ENCODE measurements at places on chromosomes 16 and 17. TPM values are rescaled to one million over a fixed set of nuclear protein-coding genes. Genes with fewer than 3 reads are reported as not detected.

Gene CDH13
- total RNA-seq = not detected

Gene EFNB3
- not detected for total RNA-seq

Gene NAT9
- 28.6 TPM for total RNA-seq

Gene FA2H
- total RNA-seq = not detected

Gene CD300A
- 6.8 TPM for total RNA-seq

Gene CDH15
- total RNA-seq = not detected

Gene KRTAP2-2
- not detected for total RNA-seq

Gene WDR81
- 57.9 TPM for total RNA-seq

DNA sequence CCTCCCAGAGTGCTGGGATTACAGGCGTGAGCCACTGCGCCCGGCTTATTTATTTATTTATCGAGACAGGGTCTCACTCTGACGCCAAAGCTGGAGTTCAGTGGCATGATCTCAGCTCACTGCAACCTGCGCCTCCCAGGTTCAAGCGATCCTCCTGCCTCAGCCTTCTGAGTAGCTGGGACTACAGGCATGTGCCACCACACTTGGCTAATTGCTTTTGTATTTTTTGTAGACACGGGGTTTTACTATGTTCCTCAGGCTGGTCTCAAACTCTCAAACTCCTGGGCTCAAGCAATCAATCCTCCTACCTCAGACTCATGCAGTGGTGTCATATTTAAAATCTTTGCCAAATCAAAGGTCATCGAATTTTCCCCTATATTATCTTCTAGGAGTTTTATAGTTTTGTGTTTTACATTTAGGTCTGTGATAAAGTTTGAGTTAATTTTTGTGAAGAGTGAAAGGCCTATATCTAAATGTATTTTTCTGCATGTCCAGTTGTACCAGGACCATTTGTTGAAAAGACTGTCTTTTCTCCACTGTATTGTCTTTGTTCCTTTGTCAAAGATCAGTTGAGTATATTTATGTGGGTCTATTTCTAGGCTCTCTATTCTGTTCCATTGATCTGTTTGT is 47.1 kb downstream of the NACA2 start:
- DNase-seq = no peak
- H3K4me1 ChIP-seq = no peaks in the 10 kb centered on the region
- H3K4me3 ChIP-seq = no peak overlapping the region
- no peaks in the 10 kb centered on the region for H3K36me3 ChIP-seq

DNA sequence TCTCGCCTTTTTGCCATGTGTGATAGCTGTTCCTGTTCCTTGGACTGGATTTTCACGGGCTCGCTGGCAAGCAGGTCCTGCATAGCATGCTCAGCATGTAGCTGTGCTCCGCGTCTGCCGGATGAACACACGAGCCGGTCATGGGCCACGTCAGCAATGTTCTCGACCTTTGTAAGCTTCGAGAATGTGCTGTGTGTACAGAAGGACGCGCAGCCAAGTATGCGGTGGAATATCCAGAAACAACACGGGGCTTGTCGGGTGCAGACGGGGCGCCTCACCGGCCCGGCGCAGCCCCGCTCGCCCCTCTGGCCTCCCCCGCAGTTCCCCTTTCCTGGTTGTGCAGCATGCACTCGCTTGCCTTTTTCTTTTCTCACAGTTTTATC is 42.2 kb downstream of the RPTOR start:
- H3K4me1 ChIP-seq = peaks cover 62% of the 10 kb centered on the region
- no peaks in the 10 kb centered on the region for H3K27me3 ChIP-seq
- DNase-seq = no peak
- peak overlapping the region; percentile 86 for H3K27ac ChIP-seq
- peak overlapping the region; percentile 33 for H3K4me3 ChIP-seq

DNA sequence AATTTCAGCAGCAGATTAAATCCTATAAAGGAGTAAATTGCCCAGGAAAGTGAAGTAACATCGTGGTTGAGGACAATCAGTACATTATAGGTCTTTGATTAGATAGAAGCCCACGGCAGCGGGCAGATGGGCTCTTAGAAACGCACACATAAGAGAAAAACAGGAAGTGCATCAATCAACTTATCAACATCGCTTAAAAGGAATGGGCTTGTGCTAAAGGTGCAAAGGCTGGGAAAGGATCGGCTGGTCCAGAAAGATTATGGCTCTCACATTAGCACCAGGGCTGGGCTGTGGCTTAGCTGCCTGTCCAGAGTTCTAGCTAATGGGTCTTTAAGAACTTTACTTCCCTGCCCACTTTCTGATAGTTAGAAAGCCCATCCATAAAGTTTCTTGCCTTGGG is 292.0 kb upstream of the TNRC6C start:
- peak; percentile 29 for DNase-seq
- H3K27ac ChIP-seq = peak overlapping the region; percentile 98
- no peaks in the 10 kb centered on the region for H3K27me3 ChIP-seq
- peaks cover 51% of the 10 kb centered on the region for H3K4me1 ChIP-seq
- H3K4me3 ChIP-seq = peak overlapping the region; percentile 77

DNA sequence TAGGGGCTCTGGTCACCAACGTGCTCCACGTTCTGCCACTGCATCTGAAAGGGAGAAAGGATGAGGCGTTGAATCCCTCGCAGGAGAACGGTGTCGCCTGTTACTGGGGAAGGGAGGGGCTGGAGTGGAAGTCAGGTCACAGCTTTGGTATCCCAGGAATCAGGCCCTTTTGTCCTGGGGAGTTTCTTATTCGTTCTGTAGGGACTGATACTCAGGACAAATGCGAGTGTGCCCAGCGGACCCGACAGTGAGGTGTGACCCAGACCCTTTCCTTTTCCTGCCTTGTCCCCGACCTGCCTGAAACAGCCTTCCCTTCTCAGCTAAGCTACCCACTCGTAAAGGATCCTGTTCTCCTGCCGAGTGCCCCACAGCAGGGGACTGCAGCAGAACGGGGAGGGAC is 177.5 kb downstream of the VPS53 start:
- peaks cover 51% of the 10 kb centered on the region for H3K36me3 ChIP-seq
- no peak for DNase-seq
- H3K4me1 ChIP-seq = peaks cover 25% of the 10 kb centered on the region
- no peak overlapping the region for H3K27ac ChIP-seq
- no peak overlapping the region for H3K4me3 ChIP-seq
- H3K27me3 ChIP-seq = no peaks in the 10 kb centered on the region

DNA sequence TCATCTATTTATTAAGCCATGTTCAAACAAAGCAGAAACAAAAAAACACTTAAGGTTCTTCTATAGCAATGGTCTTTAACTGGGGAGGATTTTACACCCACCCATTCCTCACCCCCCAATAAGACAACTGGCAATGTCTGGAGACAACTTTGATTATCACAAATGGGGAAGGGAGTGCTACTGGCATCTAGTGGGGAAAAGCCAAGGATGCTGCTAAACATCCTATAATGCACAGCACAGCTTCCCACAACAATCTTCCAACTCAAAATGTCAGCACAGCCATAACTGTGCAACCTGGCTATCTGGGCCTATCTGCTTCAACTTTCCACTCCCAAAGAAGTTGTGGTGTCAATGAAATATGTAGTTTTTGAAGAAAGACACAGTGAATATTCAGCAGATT is 1044.4 kb downstream of the CDH8 start:
- no peak overlapping the region for H3K4me3 ChIP-seq
- no peak for DNase-seq
- no peaks in the 10 kb centered on the region for H3K27me3 ChIP-seq
- no peaks in the 10 kb centered on the region for H3K4me1 ChIP-seq

DNA sequence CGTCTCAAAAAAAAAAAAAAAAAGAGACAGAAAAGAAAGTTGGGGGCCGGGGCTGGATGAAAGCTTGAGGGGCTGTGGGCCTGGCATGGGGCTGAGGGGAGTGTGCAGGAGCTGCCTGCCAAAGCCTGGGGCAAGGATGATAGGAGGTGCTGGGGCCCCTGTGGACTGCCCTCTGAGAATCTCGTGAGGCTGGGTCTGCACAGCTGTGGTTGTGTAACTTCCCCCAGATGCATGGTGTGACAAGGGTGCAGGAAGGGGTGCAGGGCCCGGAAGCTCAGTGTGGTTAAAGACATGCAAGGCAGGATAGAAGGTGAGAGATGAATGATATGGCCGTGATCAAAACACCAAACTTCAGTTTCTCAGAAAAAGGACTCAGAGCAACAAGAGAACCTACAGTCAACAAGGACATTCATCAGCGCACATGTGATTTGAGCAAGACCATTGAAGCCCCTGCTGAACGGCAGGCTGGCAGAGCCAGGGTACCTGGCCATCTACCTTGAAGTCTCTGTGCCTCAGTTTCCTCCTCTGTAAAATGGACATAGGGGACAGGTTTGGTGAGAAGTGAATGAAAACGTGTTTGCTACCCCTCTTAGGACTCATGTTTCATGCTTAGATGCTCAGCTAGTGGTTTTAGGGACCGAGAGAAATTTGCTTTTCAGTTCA is 9.6 kb downstream of the IL32 start:
- H3K27me3 ChIP-seq = no peaks in the 10 kb centered on the region
- H3K27ac ChIP-seq = peak overlapping the region; percentile 98
- H3K4me1 ChIP-seq = peaks cover 91% of the 10 kb centered on the region

- no peaks in the 10 kb centered on the region for H3K27me3 ChIP-seq
- no peak overlapping the region for H3K27ac ChIP-seq
- no peak for DNase-seq
- peaks cover 29% of the 10 kb centered on the region for H3K4me1 ChIP-seq
- H3K4me3 ChIP-seq = no peak overlapping the region
- peaks cover 44% of the 10 kb centered on the region for H3K36me3 ChIP-seq
Observed at GRCh38 chr16:66610111-66610820, 5.8 kb downstream of the CMTM3 start.

GRCh38 chr17:44348234-44348987 is 3.3 kb downstream of the GRN start:
- no peak for DNase-seq
- H3K27ac ChIP-seq = peak overlapping the region; percentile 12
- no peak overlapping the region for H3K4me3 ChIP-seq
- H3K36me3 ChIP-seq = peaks cover 10% of the 10 kb centered on the region

- peaks cover 6% of the 10 kb centered on the region for H3K27me3 ChIP-seq
- no peaks in the 10 kb centered on the region for H3K4me1 ChIP-seq
- H3K4me3 ChIP-seq = no peak overlapping the region
- no peak overlapping the region for H3K27ac ChIP-seq
Observed at GRCh38 chr17:67033613-67034012, 10.7 kb upstream of the CACNG1 start.

GRCh38 chr17:42609182-42609813 is at the start of the genes RETREG3 and TUBG1:
Gene RETREG3 (minus strand): TSS chr17:42609374. CDS start chr17:42609324, 50 bp downstream.
Gene TUBG1 (plus strand): TSS chr17:42609683. CDS start chr17:42609738, 55 bp downstream.
- peaks cover 40% of the 10 kb centered on the region for H3K4me1 ChIP-seq
- peak within 1 kb of the TSS; percentile 95 for H3K27ac ChIP-seq
- no peaks in the 10 kb centered on the region for H3K27me3 ChIP-seq
- peaks cover 34% of the 10 kb centered on the region for H3K36me3 ChIP-seq

DNA sequence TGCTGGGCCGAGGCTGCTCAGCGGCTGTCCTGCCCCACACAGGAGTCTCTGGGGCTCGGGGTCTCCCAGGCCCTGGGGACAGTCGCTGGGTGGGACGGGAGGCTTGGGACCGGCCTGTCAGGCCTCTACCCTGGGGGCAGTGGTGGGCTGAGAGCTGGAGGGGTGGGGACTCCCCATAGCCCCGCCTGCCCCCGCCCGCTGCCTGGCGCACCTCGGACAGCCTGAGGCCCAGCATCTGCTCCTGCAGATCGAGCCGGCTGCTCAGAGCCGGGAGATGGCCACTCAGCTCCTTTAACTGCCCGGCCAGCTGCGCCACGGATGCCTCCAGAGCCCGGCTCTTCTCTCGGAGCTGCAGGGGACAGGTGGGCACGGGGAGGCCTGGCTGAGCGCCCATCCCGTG is 6.7 kb downstream of the PERCC1 start:
- no peaks in the 10 kb centered on the region for H3K4me1 ChIP-seq
- no peak overlapping the region for H3K27ac ChIP-seq
- no peaks in the 10 kb centered on the region for H3K27me3 ChIP-seq
- no peak for DNase-seq
- H3K36me3 ChIP-seq = no peaks in the 10 kb centered on the region

GRCh38 chr17:46832945-46833839 is 14.7 kb upstream of the WNT3 start:
- no peak overlapping the region for H3K27ac ChIP-seq
- H3K27me3 ChIP-seq = peaks cover 7% of the 10 kb centered on the region
- DNase-seq = no peak
- no peaks in the 10 kb centered on the region for H3K36me3 ChIP-seq

GRCh38 chr17:74730491-74731346 is 6.3 kb upstream of the RAB37 start:
- no peaks in the 10 kb centered on the region for H3K36me3 ChIP-seq
- peaks cover 20% of the 10 kb centered on the region for H3K4me1 ChIP-seq
- no peak overlapping the region for H3K4me3 ChIP-seq
- peaks cover 14% of the 10 kb centered on the region for H3K27me3 ChIP-seq
- H3K27ac ChIP-seq = peak overlapping the region; percentile 11

GRCh38 chr16:85202631-85203461 is 90.6 kb upstream of the CIBAR2 start:
- no peak overlapping the region for H3K4me3 ChIP-seq
- no peaks in the 10 kb centered on the region for H3K36me3 ChIP-seq
- no peaks in the 10 kb centered on the region for H3K4me1 ChIP-seq
- no peak overlapping the region for H3K27ac ChIP-seq

DNA sequence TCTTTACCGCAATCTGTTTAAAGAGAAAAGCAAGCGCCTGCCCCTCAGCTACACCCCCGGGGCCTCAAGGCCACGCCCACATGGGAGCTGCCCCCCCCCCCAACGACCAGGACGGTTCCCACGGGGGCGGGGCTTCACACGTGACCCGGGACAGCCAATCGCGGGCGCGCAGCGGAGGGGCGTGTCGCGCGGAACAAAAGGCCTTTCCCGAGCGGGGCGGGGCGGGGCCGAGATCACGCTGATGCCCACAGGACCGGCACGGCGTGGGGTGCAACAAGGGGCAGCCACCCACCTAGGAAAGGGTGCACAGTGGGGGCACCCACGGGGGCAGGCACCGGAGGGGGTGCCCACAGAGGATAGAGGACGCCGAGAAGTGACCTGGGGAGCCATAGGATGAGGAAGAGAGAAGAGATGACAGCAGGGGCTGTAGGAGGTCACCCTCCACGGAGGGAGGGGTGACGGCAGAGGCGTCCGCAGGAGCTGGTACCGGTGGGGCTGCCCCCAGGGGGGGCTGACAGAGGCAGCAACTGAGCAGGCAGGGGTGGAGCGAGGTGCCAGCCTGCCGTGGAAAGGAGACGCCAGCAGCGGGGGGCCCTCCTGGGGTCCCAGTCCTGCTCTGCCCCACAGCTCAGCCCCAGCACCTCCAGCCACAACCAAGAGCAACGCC is 6.2 kb downstream of the UNKL start:
- peaks cover 15% of the 10 kb centered on the region for H3K4me1 ChIP-seq
- DNase-seq = peak; percentile 93
- no peaks in the 10 kb centered on the region for H3K27me3 ChIP-seq
- H3K4me3 ChIP-seq = peak overlapping the region; percentile 61
- H3K27ac ChIP-seq = peak overlapping the region; percentile 19

GRCh38 chr16:50591800-50592771 is 43.9 kb downstream of the NKD1 start:
- no peak overlapping the region for H3K4me3 ChIP-seq
- H3K27ac ChIP-seq = no peak overlapping the region
- no peak for DNase-seq
- H3K27me3 ChIP-seq = no peaks in the 10 kb centered on the region

Measured in activated CD4-positive, alpha-beta T cell treated with anti-CD3 and anti-CD28 coated beads, Interleukin-2, amount 10 ng/mL, durations not matched to agents 7 days and 5 days (primary cell).